ENCODE measurements at places on chromosomes 3 and 15.

DNA sequence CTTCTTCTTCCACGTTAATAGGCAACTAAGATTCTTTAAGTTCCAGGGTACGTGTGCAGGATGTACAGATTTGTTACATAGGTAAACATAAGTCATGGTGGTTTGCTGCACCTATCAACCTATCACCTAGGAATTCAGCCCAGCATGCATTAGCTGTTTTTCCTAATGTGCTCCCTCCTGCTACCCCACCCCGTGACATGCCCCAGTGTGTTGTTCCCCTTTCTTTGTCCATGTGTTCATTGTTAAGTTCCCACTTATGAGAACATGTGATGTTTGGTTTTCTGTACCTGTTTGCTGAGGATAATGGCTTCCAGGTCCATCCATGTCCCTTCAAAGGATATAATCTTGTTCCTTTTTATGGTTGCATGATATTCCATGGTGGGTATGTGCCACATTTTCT, 21.1 kb downstream of the GTF2A2 start:
- DNase-seq: no peak

GRCh38 chr3:125011941-125012340, 43.9 kb downstream of the HEG1 start:
- no peak for DNase-seq

GRCh38 chr3:51684971-51685751, 14.1 kb downstream of the TEX264 start:
- DNase-seq: no peak

- no peak for DNase-seq
These were observed 471.7 kb upstream of the MCTP2 start for GRCh38 chr15:93759629-93760028.

DNA sequence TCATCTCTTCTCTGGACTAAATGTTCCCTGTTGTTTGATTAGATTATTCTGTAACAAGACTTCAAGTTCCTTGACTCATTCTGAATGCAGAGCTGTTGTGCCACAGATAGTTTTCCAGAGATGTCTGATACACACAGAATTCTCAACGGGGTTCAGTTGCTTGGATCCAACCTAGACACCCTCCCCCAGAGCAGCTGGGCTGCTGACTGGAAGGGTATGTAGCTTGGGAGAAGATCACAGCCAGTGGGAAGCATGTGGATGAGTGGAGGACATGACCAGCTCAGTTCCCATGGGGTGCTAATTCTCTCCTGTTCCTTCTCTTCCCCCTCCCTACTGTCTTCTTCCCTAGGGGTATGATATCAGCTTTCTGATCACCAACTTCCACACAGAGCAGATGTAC, 6.6 kb upstream of the TTLL3 start:
- no peak for DNase-seq

DNA sequence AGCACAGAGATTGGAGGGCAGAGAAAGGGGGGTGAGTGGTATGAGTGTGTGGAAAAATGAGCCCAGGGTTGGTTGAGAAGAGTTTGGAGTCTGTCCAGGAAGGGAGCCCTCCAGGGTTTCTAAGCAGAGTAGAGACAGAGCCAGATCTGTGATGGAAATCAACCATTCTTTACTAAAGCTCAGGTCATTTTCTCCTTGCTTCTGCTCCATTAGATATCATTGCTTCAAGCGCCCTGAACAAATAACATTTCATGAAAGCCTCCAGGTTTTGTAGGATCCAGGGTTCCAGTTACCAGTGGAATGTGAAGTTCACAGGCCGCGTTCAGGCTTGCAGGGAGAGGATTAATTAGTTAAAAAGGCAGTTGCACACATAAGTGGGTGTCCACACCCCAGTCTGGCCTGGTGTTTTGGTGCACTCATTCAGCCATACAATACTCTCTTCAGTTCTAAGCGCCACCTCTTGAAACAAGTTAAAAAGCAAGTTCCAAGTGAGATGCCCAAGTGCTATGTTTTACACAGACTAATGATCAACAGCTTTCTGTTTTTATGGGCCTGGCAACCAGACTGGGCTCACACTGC, 16.4 kb upstream of the BOC start:
- DNase-seq: no peak

- DNase-seq: no peak
These were observed 399.9 kb downstream of the SQOR start for GRCh38 chr15:46034755-46035154.

GRCh38 chr3:158847452-158847821, 45.6 kb downstream of the MFSD1 start:
- no peak for DNase-seq

DNA sequence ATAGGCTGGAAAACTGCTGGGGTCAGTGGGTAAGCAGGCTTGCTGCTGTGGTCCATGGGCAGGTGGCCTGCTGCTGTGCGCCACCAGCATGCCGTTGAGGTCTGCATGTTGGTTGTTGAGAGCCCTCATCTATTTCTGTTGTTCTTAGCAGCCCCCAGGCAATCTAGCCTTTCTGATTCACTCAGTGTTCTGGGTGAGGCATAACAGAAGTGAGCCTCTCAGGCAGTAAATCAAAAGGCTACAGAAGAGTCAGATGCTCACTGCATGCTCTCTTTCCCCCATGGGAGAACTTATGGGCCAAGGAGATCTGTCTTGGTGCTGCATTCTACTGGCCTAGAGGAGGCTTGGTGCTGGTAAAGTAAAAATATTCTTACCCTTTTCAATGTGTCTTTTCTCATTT, 67.8 kb upstream of the ATP10A start:
- DNase-seq: no peak

GRCh38 chr3:55604402-55604801, 117.3 kb upstream of the WNT5A start:
- no peak for DNase-seq

DNA sequence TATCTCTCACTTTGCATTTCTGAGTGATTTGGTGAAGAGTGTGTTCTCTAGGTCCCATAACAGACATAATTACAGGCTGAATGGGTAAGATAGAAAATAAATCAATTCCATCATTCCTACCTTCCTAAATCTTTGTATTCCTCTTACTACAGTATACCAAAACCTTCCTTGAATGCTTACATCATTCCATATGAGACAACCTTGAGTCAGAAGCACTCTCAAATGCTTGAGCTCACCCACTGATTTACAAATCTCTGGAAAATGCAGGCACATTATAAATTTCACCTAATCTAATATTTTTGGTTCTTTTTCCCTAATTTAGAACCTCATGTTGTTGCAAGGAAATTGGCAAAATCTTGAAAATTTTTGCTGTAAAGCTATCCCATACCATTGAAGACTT, 239.1 kb downstream of the CBLB start:
- DNase-seq: no peak

DNA sequence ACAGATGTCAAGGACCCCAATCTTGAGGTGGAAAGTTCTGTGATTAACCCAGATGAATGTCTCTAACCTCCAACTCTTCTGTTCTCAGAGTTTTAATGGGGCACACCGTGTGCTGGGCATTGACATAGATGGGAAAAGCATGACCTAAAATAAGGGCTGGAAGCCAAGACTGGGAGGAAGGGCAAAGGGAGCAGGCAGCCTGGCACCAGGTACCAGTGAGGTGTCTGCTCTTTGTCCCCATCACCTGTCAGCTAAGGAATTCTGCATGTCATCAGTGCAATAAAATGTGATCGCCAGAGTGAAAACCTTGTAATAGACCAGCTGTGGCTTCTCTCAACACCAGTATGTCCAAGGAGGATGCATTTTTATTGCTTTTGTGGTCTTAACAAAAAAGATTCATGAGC, 143.5 kb upstream of the TPM1 start:
- no peak for DNase-seq

DNA sequence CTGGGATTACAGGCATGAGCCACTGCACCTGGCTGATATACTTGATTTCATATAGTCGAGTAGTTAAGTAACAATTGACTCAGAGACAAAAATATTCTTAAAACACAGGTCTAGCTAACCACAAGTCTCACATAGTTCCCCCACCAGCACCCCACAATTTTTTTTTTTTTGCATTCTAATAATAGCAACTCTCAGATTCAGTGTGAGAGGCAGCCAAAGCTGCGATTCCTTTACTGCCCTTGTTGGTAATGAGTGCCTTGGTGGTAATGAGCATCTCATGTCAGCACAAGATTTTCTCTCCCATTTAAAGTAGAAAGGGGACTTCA, 72.5 kb downstream of the WWTR1 start:
- no peak for DNase-seq

- no peak for DNase-seq
These were observed 79.4 kb upstream of the PLXNA1 start for GRCh38 chr3:126903521-126903920.

- no peak for DNase-seq
These were observed 42.1 kb upstream of the SLC6A6 start for GRCh38 chr3:14360123-14360881.

- no peak for DNase-seq
These were observed 33.4 kb downstream of the RPN1 start for GRCh38 chr3:128617270-128617556.

DNA sequence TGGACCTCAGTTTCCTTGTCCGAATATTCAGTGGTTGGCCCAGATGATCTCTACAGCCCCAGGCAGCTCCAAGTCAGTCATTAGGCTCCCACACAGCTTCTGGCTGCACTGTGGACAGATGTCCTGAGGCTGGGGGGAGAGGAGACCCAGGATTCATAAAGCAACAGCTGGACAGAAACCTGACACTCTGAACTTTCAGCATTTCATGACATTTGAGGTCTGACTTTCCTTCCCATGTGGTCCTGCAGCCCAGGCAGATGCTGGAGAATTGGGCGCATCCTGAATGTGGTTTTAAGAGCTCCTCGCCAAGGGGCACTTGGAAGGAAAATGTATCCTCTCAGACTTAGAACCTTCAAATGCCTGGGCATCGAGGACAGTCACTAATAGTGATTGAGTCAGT, 307.6 kb upstream of the LRRFIP2 start:
- DNase-seq: no peak

DNA sequence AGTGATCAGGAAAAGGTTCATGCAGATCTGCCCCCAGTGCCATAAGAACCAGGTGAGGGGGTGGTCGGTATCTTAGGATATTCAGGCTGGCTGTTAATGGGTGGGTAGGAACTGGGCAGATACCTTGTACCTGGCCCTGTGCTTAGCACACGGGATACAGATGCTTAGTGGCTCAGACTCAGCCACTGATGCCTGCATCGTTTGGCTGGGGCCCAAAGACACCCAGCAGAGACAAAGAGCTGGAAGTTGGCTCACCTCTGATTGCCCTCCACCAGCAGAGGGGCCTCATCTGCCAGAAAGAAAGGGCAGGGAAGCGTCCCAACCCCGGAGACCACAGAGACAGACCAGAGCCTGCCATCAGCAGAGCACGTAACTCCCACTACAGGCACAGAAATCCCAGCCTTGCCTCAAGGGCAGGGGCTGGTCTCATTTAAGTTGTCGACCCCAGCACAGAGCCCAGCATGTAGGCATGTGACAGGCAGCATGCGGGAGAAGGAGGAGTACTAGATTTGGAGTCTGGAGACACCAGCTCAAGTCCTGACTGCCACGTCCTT, 64.1 kb upstream of the SLC6A1 start:
- no peak for DNase-seq

GRCh38 chr15:62894322-62895085, 148.0 kb upstream of the TPM1 start:
- no peak for DNase-seq

DNA sequence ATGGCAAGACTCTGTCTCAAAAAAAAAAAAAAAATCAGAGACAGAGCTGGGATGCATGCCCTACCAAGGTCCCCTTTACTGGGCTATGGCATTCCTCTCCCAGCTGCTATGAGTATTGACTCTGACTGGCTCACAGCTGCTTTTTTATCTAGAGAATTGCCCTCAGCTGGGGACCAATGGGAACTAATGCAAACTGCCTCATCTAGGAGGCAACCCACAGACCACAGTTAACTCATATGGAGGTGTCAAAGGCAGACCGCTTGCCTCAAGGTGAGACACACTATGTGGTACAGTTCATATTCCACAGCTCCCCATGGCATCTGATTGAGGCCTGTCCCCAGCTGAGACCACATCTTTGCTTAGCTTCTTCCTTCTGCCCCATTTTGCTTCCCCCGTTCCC, 183.5 kb upstream of the EOMES start:
- no peak for DNase-seq

DNA sequence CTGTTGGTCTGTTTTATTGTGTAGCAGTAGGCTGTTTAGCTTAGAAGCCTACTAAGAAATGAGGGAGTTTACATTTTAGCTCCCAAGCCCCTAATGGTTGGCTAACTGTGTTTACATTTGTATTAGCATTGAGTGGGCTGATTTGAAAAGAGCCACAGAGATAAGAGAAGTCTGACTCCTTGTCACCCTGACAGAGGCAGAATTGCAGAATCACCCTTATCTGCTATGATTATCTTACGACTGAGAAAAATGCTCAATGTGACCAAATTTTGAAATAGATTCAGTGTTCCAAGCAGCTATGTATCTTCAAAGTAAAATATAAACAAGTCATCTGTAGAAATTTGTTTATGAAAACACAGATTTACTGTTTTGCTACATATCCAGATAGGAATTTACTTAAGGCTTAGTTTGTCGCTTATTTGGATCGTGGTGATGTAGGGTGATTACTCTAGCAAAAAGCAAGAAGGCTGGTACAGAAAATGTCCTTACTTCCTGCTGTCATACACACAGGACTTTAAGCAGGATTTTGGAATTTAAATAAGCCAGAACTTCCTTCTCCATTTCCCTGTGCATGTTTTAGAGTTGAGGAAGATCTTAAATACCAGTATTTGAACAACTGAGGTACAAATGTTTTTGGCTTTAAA, 19.0 kb downstream of the SEMA6D start:
- DNase-seq: no peak

- no peak for DNase-seq
These were observed 100.8 kb downstream of the RAB11A start for GRCh38 chr15:65969865-65970816.

- no peak for DNase-seq
These were observed 7.6 kb downstream of the CORO2B start for GRCh38 chr15:68586274-68586961.

DNA sequence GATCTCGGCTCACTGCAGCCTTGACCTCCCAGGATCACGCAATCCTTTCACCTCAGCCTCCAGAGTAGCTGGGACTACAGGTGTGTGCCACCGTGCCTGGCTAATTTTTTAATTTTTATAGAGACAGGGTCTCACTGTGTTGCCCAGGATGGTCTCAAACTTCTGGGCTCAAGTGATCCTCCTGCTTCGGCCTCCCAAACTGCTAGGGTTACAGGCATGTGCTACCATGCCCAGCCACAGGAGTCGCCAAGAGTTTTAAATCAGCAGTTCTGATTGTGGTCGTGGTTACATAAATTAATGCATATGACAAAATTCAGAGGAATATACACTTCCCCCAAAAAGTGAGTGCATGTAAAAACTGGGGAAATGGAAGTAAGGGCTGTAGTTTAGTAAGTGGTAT, 32.9 kb downstream of the MEGF11 start:
- DNase-seq: no peak

DNA sequence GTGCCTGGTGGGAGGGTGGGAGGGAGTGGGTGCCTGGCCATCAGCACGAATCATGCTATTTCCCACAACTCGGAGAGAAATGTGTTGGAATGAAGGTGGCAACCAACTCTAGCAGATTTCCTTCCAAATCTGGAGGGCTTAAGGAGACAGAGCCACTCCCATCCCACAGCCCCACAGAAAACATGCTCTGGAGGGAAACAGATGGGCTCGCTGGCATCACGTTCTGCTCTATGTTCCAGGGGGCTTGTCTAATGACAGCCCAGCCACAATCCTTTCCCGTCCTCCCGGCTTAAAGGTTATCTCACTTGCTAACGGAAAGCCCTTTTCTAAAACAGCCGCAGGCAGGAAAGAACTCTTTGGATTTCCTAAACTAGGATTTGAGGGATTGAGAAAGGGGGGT, 65.3 kb downstream of the ADAMTS17 start:
- DNase-seq: no peak

Data from stimulated activated CD4-positive, alpha-beta T cell treated with anti-CD3 and anti-CD28 coated beads, Interleukin-4, amount 100 ng/mL, for 48 hours (primary cell).